ENCODE measurements at places on chromosomes 12 and 14.

GRCh38 chr12:76852106-76852505 lies 26.7 kb downstream of the CSRP2 start:
- DNase-seq = no peak

DNA sequence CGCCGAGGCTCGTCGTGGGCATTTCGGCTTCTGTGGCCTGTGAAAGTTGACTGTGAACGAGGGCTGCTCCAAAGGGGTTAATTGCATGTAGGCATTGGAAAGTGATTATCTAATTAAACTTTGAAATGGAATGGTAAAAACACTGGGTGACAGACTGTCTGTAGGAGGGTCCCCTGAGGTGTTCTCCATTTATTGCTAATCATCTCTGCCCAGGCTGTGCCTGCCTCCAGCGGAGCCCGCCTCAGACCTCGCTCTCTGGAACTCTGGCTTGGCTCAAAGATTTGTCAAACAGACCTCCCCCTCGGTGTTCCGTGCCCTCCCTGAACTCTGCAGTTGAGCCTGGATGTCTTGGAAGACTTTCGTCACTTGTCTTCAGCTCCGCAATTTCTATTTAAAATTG lies 50.2 kb upstream of the VRK1 start:
- no peak for DNase-seq

DNA sequence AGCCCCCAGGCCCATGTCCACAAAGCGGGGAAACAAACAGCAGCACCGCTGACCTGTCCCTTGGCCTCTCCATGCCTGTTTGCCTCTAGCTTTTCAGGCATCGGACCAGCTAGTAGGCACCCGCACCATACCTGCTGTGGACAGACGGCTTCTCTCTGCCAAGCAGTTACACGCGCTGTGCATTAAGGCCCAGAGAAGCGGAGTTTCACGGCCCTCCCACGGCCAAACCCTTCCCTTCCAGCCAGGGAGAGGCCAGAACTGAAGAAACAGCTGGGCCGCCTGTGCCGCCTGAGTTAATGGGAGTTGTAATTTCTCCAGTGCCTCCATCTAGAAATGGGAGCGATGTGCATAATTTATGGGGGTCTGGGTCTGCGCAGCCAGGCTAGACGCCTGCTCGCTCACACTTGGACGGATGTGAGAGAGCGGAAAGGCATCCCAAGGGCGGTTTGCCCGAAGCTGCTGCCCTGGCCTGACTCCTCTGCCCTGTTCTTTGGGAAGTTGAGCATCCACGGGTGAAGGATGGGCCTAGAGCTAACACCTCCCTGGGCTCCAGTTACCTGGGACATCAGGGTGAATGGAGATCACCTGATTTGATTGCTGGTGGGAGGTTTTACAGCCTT lies 89.7 kb upstream of the BCL11B start:
- no peak for DNase-seq

DNA sequence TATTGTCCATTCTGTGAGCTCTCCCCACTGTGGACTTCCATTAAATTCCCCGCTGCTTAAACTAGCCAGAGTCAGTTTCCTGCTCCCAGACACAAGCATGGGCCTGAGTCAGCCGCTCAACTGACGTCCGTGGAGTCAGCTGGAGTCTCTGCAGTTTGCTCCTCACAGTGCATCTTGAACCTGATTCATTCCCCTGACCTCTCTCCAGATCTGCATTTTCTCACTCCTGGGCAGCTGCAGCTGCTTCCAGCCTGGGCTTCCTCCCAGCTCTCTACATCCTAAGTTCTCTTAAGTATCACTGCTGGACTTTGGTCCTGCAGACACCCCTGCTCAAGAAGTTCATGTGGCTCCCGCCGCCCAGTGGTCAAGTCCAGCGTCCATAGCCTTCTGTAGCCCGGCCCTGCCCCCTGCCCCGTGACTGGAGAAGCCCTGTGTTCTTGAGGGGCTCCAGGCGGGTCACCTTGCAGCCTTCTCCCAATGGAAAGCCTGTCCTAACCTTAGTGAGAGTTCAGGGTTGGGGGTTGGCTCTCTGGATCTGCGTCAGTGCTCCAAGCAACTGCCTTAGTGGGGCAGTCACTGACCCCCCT lies 20.0 kb downstream of the NFKBIA start:
- DNase-seq = no peak

- DNase-seq = no peak
Observed at GRCh38 chr14:92986254-92987147, 63.6 kb downstream of the CHGA start.

GRCh38 chr12:124916374-124917134 lies 2.1 kb upstream of the UBC start:
- peak; percentile 13 for DNase-seq

GRCh38 chr12:110338754-110339153 lies 57.7 kb downstream of the ATP2A2 start:
- no peak for DNase-seq

GRCh38 chr12:10926269-10926668 lies 2.8 kb upstream of the PRH2 start:
- no peak for DNase-seq

- no peak for DNase-seq
Observed at GRCh38 chr14:31945074-31945613, 132.0 kb upstream of the ARHGAP5 start.

- no peak for DNase-seq
Observed at GRCh38 chr14:78618368-78618767, 448.2 kb downstream of the NRXN3 start.

- DNase-seq = no peak
Observed at GRCh38 chr14:59964251-59965007, 44.5 kb downstream of the LRRC9 start.

DNA sequence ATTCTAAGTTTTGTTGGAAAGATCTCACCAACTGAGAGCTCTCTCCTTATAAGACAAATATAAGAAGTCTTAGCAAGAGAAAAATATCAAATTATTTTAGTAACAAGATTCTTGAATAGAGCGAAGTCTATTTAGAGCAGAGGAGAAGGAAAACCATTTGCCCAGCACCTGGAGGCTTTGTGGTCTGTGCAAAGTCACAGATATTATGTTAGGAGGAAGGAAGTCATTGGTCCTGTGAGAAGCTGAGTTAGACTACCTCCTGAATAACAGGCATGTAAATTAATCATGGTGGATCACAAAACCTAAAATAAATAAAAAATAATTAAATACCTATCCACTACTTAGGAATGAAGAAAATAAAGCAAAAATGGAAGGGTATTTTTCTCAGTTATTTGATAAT lies 38.4 kb upstream of the ATXN7L3B start:
- no peak for DNase-seq

- DNase-seq = no peak
Observed at GRCh38 chr14:45705940-45706534, 453.0 kb upstream of the MIS18BP1 start.

- no peak for DNase-seq
Observed at GRCh38 chr12:49345825-49346658, 646 bp upstream of the DNAJC22 start.

DNA sequence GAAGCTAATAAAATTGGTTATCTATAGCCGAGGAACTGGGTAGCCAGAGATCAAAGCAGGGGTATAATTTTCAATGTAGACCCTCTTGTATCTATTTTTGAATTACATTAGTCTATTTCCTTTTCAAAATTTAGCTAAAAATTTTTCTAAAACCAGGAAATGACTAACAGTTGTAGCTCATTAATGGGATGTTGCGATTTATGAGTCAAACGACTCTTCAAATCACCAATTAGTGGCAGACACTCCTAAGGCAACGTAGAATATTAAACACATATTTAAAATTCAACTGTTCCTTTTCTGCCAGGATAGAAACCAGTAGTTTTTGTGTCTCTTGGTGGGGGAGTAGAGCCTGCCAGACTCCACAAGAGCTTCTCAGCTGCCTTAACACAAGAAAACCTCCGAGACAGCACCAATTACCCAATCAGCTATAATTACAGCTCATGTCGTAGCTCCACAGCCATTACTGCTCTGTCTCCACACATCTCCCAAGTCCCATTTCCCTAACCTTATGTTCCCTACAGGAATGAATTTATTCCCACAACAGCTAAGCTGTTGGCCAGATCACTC lies 26.9 kb downstream of the GCN1 start:
- DNase-seq = no peak

DNA sequence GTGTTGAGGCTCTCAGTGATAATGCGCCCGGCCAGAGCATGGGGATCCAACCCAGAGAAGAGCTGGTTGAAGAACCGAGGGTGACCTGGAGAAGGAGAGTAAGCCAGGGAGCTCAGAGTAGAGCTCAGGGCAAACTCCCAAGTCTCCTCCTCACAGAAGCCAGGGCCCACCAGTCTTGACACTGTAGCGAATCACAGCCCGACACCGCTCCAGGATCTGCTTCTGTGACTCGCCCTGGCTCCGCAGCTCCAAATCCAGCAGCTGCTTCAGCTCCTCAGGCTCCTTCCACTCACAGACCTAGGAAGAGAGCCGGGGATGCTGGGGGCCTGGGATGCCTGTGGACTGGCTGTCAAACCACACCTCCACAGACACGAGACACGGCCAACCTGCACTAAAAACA lies 8.2 kb upstream of the ZNF740 start:
- no peak for DNase-seq
